ENCODE measurements at places on chromosomes 2 and 18. TPM values are rescaled to one million over a fixed set of nuclear protein-coding genes. Genes with fewer than 3 reads are reported as not detected.

DNA sequence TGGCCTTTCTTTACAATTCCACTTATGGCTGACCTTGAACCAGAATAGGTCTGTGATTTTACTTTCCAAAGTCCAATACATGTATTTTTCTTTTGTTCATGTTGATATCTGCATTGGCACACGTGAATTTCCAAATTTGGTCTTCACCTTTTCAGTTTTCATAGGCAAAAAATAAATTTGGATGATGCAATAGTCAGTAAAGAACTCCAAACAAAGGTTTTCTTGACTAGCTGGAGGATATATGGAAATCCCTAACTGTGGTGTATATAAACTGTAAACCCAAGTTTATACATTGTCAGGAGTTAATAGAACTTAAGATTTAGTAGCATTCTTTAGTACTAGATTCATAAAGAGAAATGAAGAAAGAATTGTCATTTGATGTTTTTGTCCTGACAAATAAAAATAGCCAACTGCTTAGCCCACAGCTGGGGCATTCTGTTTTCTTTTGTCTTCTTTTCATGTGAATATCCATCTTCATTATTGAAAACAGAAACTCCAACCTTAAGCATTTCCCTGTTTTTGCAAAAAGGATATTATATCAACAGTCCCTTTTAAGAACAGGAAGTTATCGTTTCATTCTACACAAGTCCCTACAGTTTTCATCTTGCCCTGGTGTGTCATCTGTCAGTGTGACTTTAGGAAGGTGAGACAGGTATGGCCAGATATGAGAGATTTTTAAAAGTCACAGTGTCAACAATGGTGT, 132.9 kb downstream of the BCL2 start:
- DNase-seq, result no peak

GRCh38 chr2:8619071-8619470, 62.8 kb upstream of the ID2 start:
- no peak for DNase-seq

- DNase-seq, result no peak
Measured at GRCh38 chr2:203875471-203875870, 7.9 kb downstream of the CTLA4 start.

ACAA2 gene
- total RNA-seq, result 23.2 TPM

ANKRD62 gene
- not detected for total RNA-seq

RPRD1A gene
- 143 TPM for total RNA-seq

POTEI gene
- total RNA-seq, result under 0.01 TPM

MYO1B gene
- total RNA-seq, result 85.2 TPM

EVX2 gene
- not detected for total RNA-seq
